ENCODE measurements at places on chromosomes 6 and 20.

- DNase-seq = no peak
Observed at GRCh38 chr20:22807045-22807444, 222.7 kb upstream of the FOXA2 start.

GRCh38 chr6:169970306-169970988 lies 219.0 kb downstream of the ERMARD start:
- DNase-seq = no peak

GRCh38 chr6:113141901-113142300 lies 715.2 kb upstream of the MARCKS start:
- DNase-seq = no peak

- DNase-seq = no peak
Observed at GRCh38 chr6:166600931-166601330, 14.5 kb upstream of the RAMACL start.

- DNase-seq = no peak
Observed at GRCh38 chr6:169998457-169998856, 247.0 kb downstream of the ERMARD start.

- no peak for DNase-seq
Observed at GRCh38 chr6:6890400-6890858, 217.3 kb upstream of the RREB1 start.

DNA sequence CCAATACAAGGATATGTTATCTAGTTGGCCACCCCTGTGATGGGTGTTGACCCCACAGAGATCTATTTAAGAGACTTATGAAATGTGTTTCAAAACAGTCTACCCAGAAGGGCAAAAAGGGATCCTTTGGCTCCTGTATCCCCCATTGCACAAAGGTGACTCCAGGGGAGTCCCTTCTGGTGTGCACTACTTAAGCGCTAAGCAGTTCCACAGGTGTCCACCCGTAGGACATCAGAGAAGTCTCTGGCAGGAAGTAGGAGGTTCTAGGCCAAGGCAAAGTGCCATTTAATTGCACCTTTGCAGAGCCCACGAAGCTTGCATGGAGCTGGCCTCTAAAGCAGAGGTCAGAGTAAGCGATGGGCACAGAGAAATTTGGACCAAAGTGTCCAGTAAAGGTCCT lies 147.7 kb downstream of the MRPL14 start:
- DNase-seq = no peak

DNA sequence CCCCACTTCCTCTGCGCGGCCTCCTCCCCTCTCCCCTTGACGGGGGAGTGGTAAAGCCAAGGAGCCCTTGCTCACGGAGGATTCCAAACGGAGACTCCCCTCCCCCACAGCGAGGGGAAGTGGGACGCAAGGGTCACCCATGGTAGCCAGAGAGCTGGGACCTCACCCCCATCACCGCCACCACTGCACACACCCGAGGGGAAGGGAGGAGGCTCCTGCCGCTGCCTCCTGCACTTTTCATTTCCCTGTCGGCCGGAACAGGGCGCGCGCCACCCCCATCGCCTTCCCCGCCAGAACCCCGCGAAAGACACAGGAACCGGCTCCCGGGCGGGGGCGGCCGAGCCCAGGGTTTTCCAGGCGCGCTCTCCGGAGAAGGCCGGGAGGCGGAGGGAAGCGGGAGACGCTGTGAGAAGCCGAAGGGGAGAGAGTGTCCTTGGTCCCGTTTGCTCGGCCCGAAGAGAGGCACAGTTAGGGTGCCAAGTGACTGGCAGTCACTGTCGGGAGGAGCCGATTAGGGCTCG lies 789 bp downstream of the CCND3 start:
- peak; percentile 62 for DNase-seq

GRCh38 chr6:46054516-46054915 lies 38.9 kb upstream of the CLIC5 start:
- DNase-seq = no peak

DNA sequence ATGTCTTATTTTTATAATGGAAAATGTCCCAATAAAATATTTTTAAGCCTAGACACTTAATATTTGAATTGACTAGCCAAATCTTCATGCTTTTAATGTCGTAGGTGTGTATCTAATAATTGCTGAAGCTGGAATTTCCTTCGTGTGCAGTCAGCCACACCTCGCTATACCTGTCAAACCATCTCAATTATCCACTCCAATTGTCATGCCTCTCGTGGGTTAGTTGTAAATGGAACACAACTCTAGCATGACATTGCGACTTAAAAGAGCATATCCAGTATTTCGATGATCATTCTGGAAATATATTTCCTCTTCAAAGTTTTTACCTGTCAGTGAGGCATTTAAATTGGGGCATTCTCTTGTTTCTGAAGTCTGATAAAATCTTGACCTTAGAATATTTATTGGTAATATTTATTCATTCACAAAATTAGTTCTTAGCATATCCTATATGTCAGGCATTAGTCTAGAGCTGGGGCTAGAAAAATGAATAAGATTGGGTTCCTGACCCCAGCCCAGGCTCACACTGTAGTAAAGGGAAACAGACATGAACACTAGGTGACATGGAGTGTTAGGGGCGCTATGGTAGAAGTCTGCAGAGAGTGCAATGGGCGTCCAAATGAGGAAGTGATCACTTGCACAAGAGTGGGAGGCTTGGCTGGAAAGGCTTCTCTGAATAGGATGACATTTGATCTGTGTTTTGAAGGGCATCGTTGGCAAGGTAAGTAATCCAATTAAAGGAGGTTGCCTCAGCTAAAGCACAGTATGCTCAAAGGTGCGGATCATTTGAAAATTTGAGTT lies 11.0 kb upstream of the CFAP206 start:
- no peak for DNase-seq

DNA sequence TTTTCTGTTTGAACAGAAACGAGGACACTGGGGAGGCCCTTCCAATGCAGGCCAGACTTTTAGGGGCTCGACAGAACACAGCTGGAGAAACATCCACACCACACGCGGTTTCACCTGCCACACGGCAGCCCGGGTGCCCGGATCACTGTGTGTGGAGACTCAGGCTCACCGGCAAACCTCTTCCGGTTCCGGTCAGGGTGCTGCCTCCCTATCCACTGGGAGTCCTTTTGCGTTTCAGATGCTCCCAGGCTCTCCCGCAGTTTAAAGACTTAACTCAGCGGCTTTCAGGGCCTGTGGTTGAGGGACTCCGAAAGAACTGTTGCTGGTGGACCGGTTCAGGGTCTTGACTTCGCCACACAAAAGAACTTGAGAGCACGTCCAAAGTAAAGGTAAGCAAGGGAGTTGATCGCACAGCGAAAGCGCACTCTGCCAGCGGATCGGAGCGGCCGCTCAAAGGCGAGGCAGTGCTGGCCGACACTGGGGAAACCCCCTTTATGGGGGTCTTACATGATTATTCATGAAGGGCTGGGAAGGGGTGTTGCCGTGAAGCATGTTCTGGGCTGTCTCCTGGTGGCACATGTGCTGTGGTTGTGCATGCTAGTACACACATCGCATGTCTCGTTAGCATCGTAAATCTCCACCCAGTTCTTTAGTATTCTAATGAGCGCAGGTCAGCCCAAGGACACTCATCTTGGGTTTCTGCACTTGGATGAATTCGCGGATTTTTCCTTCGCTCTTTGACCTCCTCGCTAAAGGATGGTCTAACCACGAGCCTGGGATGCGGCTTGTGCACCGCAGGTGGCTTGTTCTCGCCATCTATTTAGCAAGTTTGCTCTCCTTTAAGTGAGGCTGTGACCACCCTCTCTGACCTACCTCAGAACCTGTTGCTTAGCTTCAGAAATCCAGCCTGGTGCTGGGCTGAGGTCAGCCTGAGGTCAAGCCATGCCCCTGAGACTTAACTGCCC lies 180.3 kb downstream of the CDH26 start:
- peak; percentile 51 for DNase-seq

GRCh38 chr6:36978421-36979346 lies 7.3 kb downstream of the MTCH1 start:
- DNase-seq = no peak

- DNase-seq = no peak
Observed at GRCh38 chr6:134446896-134447295, 129.0 kb upstream of the SGK1 start.

Measured in CD4-positive, alpha-beta T cell treated with Interferon alpha-2 for 1 hour (primary cell).